ENCODE measurements at places on chromosomes 7 and 10.

DNA sequence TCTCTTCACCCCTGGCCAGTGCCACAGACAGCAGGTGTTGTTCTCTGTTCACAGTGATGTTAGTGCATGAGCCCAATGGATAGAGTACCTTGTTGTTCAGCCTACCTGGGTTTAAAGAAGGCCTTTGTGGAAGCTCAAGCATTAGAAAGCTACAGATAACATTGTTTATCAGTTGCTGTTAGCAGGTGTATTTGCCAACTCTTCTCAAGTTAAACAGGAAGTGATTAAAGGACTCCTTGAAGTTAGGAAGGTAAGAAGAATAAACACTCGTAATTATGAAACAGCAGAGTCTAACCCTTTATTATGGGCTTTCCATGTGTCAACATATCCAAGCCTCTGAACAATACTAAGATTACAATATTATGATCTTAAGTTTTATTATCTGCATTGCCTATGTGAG, 25.9 kb downstream of the RGR start:
- no peak for ATAC-seq

GRCh38 chr10:72106896-72107295, 18.5 kb upstream of the SPOCK2 start:
- no peak for ATAC-seq

DNA sequence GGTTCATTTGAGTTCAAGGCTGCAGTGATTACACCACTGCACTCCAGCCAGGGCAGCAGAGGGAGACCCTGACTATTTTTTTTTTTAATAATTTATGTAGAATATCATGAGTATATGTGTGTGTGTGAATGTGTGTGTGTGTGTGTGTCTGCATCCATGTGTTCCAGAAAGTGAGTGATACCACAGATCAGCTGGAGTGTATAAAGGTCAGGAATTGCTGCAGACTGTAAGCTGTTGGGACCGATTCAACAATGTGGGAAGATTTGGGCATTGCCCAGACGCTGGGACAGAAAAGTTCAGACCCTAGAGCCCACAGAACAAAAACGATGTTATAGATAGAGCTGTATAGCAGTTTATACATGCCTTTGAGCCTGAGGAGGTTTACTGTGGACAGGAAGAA, 435.6 kb downstream of the CCSER2 start:
- no peak for ATAC-seq

GRCh38 chr10:49364747-49365146, 31.1 kb downstream of the DRGX start:
- ATAC-seq, result no peak

DNA sequence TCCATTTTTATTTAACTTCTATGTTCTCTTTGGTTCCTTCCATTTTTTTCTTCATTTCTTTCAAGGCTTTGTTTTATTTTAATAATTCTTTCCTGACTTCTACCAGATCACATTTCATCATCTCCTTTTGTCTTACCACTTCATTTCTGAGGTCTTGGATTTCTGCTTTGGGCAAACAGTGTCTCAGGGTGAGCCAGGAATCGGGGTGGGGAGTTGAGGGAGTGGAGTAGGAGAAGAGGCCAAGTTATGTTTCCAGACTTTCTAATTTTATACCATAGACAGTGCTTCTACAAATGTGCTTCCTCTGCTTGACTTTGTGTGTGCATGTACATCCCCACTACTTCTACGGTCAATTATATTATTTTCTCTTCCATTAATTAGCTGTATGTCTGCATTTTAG, 112.1 kb downstream of the PRKG1 start:
- no peak for ATAC-seq

GRCh38 chr7:27303026-27303425, 60.4 kb downstream of the EVX1 start:
- ATAC-seq, result no peak

GRCh38 chr7:50217821-50218281, 86.7 kb upstream of the IKZF1 start:
- no peak for ATAC-seq

DNA sequence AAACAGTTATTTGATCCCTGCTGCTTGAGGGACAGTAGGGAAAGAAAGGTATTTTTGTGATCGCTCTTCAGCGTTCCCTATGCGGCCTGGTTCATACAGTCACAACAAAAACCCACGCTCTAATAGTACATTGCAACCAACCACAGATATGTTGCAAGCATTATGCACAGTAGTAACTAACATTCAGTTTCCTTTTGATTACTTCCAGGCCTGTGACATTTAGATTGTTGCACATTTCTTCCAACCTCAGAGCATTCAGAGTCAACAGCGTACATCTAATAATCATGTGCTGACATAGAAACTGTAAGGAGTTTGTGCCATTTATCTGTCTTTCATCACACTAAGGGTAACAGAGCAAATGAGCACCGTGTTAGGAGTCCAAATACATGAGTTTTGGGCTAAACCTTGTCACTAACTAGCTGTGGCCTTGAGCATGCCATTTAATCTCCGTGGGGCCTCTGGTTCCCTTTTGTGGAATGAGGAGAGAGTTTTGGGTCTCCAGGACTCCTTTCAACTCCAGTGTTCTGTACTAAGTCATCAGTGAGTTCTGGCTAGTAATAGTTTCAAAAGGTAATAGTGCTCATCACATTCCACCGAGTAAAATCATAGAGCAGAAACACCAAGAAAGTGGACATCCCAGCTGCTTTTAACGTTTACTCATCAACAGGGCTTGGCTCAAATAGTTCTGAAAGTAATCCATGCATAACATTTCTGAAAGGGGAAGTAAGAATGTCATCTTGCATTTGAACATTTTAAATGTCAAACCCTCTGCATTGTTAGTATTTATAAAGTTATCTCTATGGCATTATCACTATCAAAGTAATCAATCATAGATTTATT, 99.0 kb upstream of the FZD1 start:
- peak; percentile 92 for ATAC-seq

- peak; percentile 87 for ATAC-seq
Measured at GRCh38 chr10:60031664-60032063, 125.3 kb upstream of the CCDC6 start.

DNA sequence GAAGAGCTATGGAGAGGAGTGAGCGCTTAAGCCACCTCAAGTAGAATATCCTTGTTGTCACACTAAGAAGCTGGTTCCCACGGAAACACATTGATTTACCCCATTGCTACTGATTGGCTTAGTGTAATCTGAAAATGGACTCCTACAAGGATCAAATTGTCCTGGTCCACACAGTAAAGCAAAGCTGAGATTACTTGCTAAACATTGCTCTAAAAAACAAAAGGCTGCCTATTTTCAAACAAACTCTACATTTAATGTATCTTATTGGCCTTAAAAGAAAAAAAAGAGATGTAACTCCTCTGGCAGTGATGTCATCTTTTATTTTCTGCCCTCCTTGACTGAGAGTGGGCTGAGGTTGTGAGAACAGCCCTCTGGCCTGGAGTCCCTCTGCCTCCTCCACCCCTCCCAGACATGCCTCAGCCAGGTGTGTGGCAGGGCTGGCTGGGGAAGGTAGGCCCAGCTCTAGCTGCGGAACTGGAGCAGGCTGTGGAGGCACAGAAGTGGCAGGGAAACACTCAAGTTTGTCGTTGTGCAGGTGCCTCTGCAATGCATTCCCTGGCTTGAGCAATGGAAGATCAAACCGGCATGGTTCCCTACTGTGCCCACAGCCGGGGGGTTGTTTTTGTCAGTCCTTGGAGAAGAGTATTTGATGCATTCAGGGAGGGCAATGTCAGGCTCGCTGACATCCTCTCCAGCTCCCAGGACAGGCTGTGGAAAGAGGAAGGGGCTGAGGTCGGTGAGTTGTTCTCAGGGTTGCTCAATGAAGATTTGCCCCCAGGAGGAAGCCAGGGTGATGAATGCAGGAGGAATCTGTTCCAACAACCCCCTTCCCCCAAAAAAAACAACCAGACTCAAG, 9.1 kb downstream of the KLF6 start:
- ATAC-seq, result peak; percentile 42

- ATAC-seq, result peak; percentile 67
Measured at GRCh38 chr10:2791774-2792443, 275.4 kb upstream of the PFKP start.

DNA sequence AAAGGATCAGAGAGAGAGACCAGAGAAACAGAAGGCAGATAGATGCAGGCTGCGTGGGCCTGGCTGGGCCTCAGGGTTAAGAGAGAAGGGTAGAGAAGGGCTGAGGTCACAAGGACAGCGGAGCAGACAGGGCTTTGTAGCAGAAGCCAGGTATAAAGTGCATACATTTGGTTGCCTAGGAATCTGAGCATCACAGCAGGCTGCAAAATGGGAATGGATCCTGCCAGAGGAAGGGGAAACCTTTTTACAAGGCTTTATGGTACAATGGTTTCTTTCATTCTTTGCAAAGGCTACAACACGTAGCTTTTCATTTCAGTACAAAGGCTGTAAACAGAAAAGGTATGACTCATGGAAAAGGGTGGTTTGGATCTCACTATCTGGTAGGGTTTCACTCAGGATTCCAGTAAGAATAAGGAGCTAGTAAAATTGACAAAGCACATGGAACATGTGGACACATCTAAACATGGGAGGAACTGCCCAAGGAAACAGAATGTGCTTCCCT, 275.1 kb downstream of the DOCK4 start:
- peak; percentile 43 for ATAC-seq

GRCh38 chr7:4931943-4932342, 27.0 kb downstream of the MMD2 start:
- no peak for ATAC-seq

GRCh38 chr10:107847620-107848019, 683.1 kb upstream of the SORCS1 start:
- no peak for ATAC-seq

- ATAC-seq, result no peak
Measured at GRCh38 chr10:66927251-66927935, 1.6 kb downstream of the LRRTM3 start.

DNA sequence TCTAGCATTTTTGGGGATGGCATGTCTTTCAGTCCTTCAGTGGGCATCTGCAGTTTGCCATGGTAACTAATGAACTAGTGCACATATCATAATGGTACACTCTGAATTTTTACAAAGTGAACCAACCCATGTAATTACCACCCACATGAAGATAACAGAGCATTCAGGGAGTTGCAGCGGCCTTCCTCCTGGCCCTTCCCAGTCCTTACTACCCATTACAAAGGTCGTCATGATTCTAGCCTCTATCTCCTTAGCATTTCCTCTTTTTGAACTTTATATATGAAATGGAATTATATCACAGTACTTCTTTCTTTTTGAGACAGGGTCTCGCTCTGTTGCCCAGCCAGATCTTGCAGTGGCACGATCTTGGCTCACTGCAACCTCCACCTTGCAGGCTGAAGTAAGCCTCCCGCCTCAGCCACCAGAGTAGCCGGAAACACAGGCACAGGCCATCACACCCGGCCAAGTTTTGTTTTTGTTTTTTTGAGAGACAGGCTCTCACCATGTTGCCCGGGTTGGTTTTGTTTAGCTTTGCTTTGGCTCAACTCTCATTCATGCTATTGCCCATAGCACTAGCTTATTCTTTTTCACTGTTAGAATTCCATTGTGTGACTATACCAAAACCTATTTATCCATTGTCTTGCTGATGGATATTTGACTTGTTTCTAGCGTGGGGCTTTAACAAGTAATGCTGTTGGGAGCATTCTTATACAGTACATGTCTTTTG, 79.2 kb downstream of the APBB1IP start:
- peak; percentile 43 for ATAC-seq

- no peak for ATAC-seq
Measured at GRCh38 chr7:135205850-135206249, 5.5 kb downstream of the WDR91 start.

- no peak for ATAC-seq
Measured at GRCh38 chr7:152899004-152899403, 139.5 kb downstream of the ACTR3B start.

DNA sequence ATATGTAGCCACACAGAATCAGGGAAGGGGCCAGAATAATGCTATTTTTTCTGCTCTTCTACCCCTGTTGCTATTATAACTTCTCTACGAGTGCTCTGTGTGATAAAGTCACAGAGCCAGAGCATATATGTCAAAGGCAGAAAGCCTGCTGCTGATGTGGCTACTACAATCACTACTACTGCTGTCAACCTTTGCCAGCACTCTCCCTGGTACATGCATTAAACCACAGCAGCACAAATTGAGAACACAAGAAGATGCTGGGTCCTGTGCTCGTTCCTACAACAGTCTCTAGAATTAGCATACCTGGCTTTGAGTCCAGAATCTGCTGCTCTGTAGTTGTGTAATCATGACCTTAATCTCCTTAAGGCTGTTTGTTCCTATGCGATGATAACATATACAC, 108.6 kb downstream of the SEMA3A start:
- no peak for ATAC-seq

DNA sequence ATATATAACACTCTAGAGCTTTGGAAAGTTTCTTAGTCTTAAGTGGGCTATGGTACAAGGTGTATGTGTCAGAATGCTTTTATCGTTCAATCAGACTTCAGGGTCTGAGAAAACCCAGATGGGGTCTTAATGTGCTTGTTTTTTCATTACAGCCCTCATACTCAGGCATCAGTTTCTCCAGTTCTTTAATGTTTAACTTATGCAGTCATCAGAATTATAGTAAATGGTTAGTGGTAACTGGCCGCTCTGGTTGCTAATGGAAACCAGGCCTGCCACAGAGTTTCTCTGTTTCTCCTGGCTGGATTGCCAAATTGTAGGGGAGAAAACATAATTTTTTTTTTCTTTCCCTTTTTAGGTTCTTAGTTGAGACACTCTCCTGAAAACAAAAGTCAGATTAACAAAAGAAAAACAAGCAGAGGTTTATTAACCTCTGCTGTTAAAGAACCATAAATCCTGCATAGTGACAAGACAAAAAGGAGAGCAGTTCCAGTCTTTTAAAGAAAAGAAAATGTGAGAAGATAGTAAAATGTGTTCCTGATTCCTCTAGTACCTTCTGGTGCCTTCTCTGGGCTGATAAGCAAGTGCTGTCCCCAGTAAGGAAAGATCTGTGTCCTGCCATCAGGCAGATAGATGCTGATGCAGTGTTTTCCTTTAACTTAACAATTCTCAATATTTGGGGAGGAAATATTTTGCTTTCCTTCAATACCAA, 21.5 kb upstream of the GHITM start:
- no peak for ATAC-seq

GRCh38 chr10:96422525-96422924, 63.7 kb upstream of the OPALIN start:
- ATAC-seq, result no peak

DNA sequence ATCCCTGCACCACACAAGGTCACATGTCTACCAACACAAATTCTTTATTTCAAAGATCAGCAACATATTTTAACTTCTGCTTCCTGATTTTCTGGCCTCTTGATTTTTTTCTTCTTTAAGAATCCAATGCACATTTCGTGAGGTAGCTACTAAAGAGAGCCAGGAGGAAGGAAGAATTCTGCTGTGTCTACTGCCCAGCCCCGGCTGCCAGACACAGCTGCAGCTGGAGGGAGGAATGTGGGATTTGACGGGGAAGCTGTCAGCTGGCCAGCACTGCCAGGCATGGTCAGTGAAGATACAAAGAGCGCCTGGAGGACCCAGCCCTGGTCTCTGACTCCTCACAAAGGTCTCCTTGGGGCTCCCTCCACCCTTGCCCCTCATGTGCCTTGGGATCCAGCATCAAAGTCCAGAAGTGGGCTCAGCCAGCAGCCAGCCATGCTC, 6.9 kb upstream of the AOC1 start:
- ATAC-seq, result no peak

- no peak for ATAC-seq
Measured at GRCh38 chr7:27723085-27723484, 16.9 kb upstream of the TAX1BP1 start.

All from stimulated activated memory B cell treated with anti-CD40 and anti-IgM and Interleukin-4, amounts not matched to agents 10 μg/mL and 1 μg/mL and 100 μg/mL, for 72 hours (primary cell).